Head of caudate nucleus (tissue), 42 donors: ENCODE measurements at places on chromosomes 6 and 20.

DNA sequence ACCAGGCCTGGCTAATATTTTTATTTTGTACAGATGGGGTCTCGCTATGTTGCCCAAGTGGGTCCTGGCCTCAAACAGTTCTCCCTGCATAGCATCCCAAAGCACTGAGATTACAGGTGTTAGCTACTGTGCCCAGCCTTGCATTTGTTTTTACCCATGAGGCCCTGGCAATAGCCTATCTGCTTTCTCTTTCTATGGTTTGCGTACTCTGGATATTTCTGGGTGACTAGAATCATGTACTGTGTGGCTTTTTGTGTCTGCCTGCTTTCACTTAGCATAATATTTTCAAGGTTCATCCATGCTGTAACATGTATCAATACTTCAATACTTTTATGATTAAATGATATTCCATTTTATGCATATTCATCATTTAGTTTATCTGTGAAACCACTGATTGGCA is 451.7 kb downstream of the GRIK2 start:
- no peak for DNase-seq

DNA sequence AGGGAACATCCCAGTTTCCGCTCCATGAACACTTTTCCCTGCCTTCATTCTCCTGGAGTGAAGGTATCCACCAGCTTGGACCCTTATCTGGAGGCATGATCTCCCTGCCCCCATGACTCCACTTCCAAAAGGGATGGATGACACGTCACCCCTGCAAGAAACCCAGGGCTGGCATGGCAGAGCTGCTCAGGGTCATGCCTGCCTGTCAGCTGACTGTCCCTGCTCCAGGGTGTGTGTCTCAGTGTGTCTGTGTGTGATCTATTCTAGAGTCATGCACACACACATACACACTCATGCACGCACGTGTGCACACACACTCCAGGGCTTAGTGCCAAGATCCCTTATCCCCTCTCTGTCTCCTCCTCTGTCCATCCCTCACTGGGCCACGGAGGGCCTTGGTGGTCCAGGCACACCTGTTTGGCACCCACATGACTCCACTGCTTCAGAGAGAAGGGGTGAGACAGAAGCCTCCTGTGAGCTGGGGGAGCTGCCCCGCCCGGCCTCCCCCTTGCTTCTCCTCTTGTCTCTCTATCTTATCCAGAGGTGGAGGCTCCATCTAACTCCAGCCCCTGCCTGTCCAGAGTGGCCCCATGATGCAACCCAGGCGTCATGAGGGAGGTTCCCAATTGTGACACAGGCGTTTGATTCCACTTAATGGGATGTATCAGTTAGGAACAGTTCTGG is 290.9 kb downstream of the CDC5L start:
- DNase-seq: no peak

- no peak for DNase-seq
Measured at GRCh38 chr20:25499855-25500434, 85.4 kb downstream of the NINL start.

- no peak for DNase-seq
Measured at GRCh38 chr6:143675946-143676345, 1.8 kb upstream of the PHACTR2 start.

DNA sequence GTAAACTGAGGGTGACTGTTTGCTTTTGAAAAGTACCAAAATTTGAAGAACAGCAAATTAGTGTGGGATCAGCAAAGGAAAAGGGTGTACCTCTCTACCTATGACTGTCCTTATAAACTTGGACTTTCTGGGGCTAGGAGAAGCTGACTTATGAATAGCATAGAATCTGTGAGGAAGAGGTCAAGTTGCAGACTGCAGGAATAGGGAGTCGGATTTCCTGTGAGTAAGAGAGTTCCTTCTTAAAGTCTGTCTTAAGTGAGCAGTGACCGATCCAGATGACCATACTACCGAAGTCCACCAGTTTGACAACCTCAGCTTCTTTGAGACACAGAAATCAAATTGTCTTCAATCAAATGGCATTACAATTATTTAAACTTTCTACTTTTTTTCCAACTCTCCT is 708.7 kb downstream of the UTRN start:
- DNase-seq: no peak

GRCh38 chr6:63418741-63419140 is 99.0 kb upstream of the LGSN start:
- no peak for DNase-seq

- no peak for DNase-seq
Measured at GRCh38 chr6:20610636-20611370, 76.5 kb downstream of the CDKAL1 start.

DNA sequence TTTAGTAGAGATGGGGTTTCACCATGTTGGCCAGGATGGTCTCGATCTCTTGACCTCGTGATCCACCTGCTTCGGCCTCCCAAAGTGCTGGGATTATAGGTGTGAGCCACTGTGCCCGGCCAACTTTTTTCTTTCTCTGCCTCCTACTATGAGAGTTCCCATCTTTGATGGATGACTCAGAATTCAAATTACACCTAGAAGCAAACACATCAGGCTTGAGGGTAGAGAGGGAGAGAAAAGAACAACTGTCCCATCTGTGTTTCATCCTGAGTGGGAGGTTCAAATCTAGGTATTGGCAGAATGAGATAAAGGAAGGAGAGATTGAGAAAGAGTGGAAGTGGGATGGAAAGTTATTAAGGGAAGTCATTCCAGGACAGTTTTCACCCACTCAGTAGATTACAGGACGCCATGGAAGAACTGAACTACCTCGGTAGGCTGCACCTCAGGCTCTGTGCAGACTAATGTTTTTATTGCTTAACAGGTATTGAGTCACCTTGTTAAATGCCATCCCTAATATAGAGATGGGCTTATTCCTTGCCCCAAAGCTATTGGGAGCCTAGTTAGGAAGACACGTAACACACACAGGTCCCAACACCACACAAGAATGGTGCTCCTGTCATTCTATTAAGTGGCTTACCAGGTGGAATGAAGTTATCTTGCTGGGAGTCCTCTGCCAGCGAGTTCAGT is 275.7 kb downstream of the SOX4 start:
- DNase-seq: no peak

DNA sequence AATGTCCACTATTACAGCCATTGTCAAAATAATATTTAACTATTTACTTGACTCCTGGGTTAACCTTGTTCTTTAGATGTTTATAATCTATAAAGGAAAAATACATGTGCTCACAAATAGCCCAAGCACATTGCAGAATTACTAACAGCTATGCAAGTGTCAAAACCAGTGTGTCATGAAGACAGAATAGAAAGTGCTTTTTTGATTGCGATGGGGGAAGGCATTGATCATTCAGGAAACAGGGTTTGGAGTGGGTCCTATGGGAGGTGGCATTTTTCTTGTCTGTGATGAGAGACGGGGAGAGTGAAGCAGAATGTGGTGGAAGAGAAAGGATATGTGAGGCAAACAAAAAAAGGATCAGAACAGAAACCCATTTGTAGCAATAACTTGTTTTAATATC is 1.0 kb upstream of the AGPAT4 start:
- DNase-seq: no peak

DNA sequence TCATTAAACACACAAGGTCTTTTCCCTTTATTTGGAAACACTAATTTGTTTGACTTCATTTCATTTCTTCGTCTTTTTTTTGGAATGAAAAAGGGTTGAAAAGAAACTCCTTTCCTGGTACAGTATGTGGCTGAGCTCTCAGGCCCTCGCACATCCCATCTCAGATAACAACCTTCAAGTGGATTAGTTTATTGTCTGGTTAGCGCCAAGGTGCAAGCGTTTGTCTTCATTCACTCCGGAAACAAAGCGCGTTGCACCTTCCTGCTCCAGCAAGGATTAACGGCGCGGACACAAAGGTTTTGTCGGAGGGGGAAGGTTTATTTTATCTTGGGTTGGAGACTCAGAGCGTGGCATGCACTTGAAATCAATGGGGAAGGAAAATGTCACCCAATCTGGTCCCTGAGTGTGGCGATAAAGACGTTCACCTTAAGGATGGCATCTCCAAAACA is 5.3 kb upstream of the NKX2-2 start:
- no peak for DNase-seq

DNA sequence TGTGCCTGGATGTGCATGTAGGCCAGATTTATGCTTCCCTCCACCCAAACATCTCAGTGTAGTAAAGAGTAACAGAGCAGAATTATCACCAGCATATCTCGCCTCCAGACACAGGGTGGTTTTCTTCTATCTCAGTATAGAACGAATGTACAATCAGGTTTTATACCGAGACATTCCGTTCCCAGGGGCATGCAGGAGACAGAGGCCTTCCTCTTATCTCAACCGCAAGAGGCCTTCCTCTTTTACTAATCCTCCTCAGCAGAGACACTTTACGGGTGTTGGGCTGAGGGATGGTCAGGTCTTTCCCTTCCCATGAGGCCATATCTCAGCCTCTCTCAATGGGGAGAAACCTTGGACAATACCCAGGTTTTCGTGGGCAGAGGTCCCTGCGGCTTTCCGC is 36.4 kb upstream of the MC3R start:
- no peak for DNase-seq
